Cerebellar nuclear complex (tissue), 1 donor: ENCODE measurements at places on chromosomes 16 and 17.
A peak's percentile ranks its signal among the peaks of the same experiment; 100 is the strongest.

DNA sequence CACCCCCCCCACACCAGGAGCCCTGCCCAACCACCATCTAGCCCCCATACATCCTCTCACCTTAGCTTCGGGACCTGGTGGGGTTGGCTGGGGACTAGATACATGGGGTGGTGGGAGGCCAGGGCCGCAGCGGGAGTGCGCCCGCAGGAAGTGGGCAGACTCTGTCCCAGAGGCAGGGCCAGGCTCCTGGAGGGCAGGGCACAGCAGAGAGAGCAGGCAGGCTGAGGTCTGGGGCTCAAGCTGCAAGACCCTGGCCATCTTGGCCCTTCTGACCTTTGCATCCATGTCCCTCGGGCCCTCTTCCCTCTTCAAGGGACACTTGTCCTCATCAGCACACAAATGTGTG, 2.7 kb downstream of the ENKD1 start:
- no peak for DNase-seq

GRCh38 chr17:59859444-59860025, 33.2 kb downstream of the TUBD1 start:
- no peak for DNase-seq

DNA sequence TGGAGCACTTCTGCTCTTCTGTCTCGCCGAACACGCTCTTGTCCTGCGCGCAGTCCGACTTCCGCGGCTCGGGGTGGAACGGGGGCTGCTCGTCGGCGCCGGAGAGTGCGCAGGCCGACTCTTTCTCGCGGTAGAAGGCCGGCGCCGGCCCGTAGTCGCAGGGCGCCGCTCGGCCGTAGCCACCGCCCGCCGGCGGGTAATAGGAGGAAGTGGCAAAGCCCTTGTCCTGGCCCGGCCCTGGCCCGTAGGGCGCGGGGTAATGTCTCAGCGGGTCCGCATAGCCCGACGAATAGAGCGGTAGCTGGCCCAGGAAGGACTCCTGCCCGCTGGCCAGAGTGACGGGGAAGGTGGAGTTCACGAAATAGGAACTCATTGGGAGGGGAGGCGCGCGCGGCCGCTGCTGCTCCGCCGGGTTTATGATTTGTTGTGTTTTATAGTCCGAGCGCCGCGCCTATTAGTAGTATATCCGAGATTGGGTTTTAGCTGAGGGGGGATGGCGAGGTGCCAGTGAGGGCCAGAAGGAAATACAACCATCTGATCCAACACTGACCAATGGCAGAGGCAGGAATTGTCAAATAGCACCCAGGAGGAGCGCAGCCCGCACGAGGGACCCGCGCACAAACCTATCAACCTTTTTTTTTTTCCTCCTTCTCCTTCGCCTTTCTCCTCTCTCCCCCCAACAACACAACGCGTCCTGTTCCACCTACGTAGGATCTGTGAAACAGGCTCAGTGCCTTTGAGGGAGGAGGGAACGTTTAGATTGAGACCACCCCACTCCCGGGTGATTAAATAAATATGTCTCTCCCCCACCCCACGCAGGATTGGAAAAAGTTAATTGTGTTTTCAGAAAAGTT, 4.4 kb upstream of the HOXB5 start:
- DNase-seq = no peak

DNA sequence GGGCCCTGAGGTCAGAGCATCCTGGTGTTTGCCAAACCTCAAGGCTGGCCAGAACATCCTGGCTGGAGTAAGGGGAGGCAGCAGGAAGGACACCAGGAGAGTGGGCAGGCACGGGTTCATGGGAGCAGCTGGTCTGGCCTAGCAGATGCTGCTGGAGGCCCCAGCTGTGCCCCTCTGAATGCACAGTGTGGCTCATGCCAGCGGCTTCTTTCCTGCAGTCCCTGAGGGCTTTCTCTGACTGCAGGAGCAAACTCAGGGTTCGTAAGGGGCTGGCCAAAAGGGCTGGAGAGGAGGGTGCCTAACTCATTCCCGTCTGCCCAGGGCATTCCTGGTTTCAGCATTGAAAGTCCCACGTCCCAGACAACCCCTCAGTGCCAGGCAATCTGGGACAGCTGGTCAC, 78.7 kb downstream of the ZDHHC7 start:
- no peak for DNase-seq

DNA sequence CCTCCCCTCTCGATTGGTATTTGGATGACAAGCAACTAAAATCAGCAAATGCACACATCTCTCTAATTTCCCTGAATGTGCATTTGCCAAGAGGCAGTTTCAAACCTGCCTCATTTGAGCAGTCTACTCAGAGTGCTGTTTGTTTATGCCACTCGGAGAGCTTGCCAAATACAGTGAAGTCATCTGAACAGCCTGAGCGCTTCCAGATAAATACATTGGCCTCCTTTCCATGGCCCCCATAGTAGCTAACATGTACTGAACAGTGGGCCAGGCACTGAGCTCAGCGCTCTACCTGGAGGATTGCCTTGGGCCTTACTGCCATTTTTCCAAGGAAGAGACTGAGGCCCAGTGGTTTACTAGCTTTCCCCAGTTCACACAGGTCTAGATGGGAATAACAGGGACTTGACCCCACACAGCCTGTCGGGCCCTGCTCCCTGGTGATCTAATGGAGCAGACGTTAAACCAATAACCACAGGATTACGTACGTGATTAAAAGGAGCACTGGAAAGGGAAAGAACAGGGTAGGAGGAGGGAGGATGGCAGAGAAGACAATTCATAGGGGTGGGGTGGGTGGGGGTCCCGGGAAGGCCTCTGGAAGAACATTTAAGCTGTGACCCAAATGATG, 18.7 kb upstream of the ANKRD40CL start:
- peak; percentile 39 for DNase-seq

DNA sequence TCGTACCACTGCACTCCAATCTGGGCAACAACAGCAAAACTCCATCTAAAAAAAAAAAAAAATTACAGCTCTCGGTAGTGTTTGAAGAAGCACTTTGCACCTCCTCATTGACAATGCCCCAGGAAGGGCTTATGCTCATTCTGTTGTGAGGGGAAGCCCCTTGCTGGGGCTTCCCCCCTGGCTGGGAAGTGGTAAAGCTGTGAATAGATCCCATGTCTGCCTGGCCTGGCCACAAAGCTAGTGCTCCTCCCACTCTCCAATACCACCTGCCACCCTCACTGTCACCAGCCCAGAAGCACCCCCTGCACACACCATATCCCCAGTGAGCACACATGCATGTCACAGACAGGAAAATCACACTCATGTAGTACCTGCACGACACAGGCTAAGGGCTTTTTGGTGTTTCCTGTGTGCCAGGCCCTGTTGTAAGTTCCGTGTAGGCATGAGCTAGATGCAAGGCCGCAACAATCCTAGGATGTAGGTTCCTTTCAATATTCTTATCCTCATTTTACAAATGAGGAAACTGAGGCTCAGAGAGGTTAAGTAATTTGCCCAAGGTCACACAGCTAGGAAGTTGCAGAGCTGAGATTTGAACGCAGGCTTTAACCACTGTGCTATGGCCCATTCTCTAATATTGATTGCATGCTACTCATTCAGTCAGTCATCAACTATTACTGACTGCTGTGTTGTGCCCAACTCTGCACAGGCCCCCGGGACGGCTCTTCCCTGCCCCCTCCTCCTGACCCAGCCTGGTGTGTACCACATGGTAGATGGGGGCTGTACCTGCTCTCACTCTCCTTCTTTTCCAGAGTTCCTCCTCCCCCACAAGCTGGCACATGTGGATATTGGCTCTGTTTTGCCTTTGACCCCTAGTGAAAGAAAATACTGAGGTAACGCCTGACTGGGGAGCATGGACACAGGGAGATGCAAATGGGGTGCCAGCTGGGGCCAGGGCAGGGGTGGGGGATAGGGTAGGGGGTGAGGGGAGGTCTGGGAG, 11.9 kb upstream of the COL1A1 start:
- DNase-seq = no peak

DNA sequence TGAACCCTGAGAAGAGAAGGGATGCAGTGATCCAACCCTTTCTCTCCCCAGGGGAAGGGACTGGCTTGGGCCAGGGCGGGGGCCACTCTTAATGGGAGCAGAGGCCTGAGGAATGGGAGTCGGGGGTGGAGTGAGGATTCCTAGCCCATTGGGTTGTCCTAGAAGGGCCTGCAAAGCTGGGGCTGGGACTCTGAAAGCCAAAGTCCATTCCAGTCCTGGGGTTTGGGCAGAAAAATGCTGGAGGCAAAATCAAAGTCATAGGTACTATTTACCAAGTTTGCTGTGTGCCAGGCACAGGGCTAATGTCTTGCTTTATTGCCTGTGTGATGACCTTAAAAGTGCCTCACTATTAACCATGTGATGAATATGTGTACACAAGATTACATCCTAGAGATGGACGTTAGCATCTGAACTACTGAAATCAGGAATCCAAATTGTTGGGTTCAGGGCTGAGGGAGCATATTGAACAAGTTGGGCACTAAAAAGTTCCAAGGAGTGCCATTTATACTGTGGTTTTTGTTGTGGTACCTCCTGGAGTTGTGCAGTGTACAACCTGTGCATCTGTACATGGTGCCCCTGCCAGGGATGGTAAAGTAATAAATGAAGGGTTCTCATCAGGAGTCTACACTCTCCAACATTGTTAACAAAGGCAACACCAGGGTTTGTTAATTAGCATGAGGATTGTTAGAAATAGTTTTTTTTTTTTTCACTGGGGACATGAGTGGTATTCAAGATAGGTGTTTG, 84.4 kb upstream of the NKD1 start:
- DNase-seq = no peak

- DNase-seq = no peak
Observed at GRCh38 chr16:24635900-24636610, 93.4 kb upstream of the TNRC6A start.

- no peak for DNase-seq
Observed at GRCh38 chr17:32629563-32630190, 142.9 kb downstream of the CDK5R1 start.

- DNase-seq = no peak
Observed at GRCh38 chr17:28963841-28964240, 12.5 kb upstream of the PHF12 start.

GRCh38 chr17:72590882-72591281, 470.1 kb downstream of the SOX9 start:
- DNase-seq = no peak

GRCh38 chr17:53100126-53100525, 722.6 kb upstream of the KIF2B start:
- no peak for DNase-seq

DNA sequence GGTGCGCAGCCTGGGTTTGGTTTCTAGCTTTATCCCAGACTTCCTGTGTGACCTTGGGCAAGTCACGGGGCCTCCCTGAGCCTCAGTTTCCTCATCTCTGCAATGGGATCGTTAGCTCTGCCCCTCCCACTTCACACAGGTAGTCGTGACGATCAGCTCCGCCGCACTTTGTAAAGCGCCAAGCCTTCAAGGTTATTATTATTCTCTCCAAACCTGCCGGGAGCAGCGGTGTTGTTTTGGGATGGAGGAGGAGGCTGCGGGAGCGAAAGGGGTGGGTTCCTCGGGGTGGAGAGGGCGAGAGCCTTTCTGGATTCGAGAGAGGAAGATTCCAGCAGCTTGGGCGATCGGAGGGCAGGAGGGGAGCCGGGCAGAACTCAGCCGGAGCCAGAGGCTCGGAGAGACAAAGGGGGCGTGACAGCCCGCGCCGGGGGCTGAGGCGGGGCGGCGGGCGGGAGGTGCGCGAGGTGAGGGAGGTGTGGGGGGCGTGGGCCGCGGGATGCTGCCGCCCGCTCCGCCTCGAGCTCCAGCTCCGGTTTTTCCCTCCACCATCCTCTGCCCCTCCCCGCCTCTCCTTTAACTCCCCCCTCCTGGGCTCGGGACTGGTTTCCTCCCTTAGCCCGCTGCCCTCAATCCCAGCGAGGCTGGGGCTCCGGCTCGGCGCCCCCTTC, at the start of gene EFNB3:
EFNB3 (plus strand) TSS at position 602 of the 668 bp plus-strand sequence. CDS start 397 bp downstream, outside the sequence.
- DNase-seq = no peak

DNA sequence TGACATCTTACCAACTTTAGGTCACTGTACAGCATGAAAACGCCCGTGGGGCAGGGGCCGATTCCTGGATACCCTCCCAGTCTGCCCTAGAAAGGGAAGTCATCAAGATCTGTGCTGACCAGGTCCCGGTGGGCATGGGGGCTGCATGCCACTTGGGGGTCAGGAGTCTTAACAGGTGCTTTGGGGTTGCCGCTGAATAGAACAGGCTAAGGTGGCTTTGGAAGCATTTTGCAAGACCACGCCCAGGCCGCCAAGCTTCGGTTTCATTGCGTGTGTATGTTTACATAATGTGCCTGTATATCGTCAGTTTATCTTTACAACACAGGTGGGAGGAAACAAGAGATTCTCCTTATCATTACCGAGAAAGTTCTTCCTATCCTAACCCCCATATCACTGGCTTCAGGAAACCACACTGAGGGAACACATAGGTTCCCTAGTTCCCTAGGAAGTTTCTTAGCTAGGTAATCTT, 13.3 kb upstream of the USP36 start:
- no peak for DNase-seq

DNA sequence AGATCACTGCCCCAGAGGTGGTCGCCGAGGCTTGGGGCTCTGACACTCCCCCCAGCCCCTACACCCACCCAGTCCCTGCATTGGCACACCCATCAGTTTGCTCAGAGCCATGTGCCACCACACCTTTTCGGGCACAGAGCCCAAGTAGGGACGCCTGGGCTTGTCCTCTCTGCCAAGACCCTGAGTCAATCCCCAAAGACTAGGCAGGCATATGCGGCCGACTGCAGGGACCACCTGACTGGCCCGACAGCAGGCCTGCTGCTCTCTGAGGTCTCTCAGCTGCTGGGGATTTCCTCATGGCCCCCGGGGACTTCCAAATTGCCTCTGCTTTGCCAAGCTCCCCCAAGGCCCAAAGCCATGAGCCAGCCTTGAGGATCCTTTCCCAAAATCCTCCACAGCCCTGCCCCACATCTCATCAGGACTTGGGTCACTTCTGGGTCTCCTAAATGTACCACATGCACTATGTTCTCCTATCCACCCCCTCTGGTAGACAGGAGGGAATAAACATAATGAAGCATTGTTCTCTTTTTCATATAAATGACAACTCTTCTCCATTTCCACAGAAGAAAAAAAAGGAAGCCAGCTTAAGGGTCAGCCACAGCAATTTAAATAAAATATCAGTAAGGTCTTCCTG, 30.6 kb downstream of the MYO18A start:
- no peak for DNase-seq

- no peak for DNase-seq
Observed at GRCh38 chr17:82267575-82268379, 5.7 kb downstream of the CSNK1D start.

- DNase-seq = no peak
Observed at GRCh38 chr17:59439262-59439661, 107.8 kb downstream of the YPEL2 start.

- DNase-seq = peak; percentile 22
Observed at GRCh38 chr17:37358098-37358829, 17.5 kb upstream of the C17orf78 start.

DNA sequence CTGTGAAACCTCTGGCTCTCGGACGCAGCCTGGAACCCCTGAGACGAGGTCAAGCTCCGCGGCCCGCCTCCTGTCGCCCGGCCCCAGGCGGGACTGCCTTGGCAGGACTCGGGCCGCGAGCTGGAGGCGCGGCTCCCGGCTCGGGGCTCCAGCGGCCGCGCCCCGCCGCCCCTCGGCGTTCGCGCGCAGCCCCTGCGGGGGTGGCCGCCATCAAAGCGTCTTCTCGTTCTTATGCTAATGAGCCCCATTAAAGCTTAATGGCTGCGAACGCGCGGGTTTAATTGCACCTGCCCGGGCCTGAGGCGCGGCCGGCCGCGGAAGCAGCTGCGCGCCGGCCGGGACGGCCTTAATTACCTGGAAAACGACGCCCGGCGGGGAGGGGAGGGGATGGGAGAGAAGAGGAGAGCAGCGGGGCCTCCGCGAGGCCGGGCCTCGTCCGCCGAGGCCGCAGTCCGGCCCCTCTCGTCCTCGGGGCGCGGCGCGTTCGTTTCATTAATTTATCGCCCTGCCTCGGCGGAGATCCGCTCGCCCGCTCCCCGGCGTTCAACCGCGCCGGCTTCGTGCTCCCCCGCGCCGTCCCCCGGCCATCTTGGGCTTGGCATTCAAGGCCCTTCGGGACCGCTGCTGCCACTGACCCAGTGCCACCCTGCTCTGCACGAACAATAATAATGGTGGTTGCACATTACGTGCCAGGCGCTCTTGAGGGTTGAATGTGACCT, 19.2 kb downstream of the RAI1 start:
- no peak for DNase-seq
